Activated naive CD8-positive, alpha-beta T cell treated with anti-CD3 and anti-CD28 coated beads for 36 hours (primary cell): ENCODE measurements at places on chromosomes 1 and 21. TPM values are rescaled to one million over a fixed set of nuclear protein-coding genes. Genes with fewer than 3 reads are reported as not detected.

DNA sequence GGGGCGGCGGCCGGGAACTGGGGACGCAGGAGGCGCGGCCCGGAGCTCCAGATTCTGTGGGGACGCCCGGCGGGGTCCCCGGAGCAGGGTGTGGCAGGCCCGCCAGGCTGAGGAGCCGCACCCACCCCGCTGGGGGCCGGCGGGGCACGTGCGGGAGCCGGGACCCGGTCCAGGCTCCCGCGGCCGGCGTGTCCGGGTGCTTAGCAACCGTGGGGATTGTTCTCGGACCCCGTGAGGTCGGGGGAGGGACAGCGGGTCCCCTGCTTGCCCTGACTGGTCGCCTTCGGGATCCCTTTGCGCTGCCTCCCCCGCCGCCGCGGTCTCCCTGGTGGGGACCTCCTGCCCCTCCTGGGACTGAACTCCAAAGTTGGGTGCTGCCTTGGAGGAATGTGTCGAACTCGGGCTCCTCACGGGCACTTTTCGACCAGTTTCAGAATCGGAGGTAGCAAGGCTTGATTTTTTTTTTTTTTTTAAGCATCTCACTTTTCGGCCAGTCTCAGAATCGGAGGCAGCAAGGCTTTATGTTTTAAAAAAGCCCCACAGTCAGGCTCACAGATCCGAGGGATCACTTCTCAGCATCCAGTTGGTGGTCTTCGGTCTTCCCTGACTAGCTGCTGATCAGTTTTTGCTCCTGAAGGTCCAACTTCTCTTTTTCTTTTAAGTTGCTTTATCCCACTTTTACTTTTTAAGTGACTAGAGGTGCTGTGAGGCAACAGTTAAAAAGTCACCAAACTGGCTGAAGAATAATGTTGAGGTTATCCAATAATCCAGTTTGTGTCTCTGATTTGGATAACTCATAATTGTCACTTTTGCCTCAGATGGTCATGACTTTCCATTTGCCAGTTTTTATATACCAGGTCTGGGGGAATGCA is 648 bp downstream of the FAM76A start:
- H3K27me3 ChIP-seq = no peaks in the 10 kb centered on the region
- peak overlapping the region; percentile 81 for H3K4me3 ChIP-seq
- H3K4me1 ChIP-seq = peaks cover 11% of the 10 kb centered on the region
- no peak overlapping the region for H3K27ac ChIP-seq
- DNase-seq = peak; percentile 65

- H3K4me3 ChIP-seq = no peak overlapping the region
- H3K4me1 ChIP-seq = no peaks in the 10 kb centered on the region
- no peak for DNase-seq
- peaks cover 4% of the 10 kb centered on the region for H3K27me3 ChIP-seq
- no peak overlapping the region for H3K27ac ChIP-seq
- no peaks in the 10 kb centered on the region for H3K36me3 ChIP-seq
These were observed 457.0 kb downstream of the USP25 start for GRCh38 chr21:16186742-16187141.

The LORICRIN gene
- total RNA-seq = not detected

The SPRR3 gene
- not detected for total RNA-seq

The SLAMF8 gene
- total RNA-seq = 2.1 TPM

DNA sequence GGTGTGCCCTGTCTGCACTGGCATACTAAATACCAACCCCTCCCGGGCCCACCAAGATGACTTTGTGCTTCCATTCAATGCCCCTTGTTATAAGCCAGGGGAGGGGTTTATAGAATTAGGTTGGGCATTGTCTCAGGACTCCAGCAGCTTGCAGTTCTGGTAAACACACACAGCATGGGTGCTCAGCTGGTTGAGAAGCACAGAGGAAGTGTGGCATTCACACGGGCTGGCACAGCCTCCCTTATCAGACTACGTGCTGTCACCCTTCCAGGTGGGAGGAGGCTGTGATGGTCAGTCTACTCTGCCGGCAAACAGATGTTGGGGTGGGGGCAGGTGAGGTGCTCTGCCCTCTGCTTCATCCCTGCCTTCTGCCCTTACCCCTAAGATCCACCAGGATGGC is 15.0 kb upstream of the SLC6A17 start:
- H3K27ac ChIP-seq = no peak overlapping the region
- no peak overlapping the region for H3K4me3 ChIP-seq
- H3K36me3 ChIP-seq = no peaks in the 10 kb centered on the region
- H3K27me3 ChIP-seq = peaks cover 46% of the 10 kb centered on the region

The BLACAT1 gene
- 0.12 TPM for total RNA-seq

DNA sequence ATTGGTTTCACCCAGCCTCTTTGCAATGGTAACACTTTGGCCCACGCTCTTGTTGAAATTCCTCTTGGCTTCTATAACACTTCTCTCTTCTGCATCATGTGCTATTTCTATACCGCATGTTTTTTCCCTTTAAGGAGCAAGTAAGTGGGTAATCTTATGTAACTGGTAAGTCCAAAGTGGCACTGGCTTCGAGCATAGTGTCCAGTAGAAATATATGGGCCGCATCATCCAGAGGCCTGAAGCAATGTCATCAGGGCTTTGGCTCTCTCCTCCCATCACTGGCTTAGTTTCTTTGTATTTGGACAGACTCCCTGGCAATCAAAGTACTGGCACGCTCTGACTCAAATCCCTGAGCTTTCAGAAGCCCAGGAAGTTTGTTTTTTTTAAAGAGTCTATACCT is 17.5 kb downstream of the CHML start:
- peaks cover 2% of the 10 kb centered on the region for H3K4me1 ChIP-seq
- no peak overlapping the region for H3K4me3 ChIP-seq
- H3K27ac ChIP-seq = no peak overlapping the region
- no peaks in the 10 kb centered on the region for H3K27me3 ChIP-seq
- DNase-seq = no peak

The CLCA4 gene
- total RNA-seq = not detected

GRCh38 chr21:15986277-15986676 is 256.5 kb downstream of the USP25 start:
- peaks cover 3% of the 10 kb centered on the region for H3K27me3 ChIP-seq
- no peak for DNase-seq
- H3K36me3 ChIP-seq = no peaks in the 10 kb centered on the region
- no peaks in the 10 kb centered on the region for H3K4me1 ChIP-seq

DNA sequence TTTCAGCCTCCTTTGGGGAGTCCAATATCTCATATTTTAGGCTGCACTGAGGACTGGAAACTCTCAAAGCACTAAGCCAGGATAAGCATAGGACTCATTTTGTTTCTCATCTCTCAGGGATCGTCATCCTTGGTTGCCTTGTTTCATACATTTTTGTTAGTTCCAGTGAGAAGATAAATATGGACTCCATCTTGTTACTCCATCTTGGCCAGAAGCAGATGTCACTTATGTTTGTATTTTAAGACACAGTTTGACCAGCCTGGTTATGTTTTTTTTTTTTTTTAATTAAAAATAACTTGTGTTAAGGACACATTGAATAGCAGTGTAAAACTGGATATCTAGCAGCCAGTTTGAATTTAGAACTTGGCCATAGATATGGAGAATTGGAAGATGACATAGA is 34.7 kb downstream of the DISP3 start:
- H3K4me3 ChIP-seq = no peak overlapping the region
- H3K27me3 ChIP-seq = no peaks in the 10 kb centered on the region
- no peaks in the 10 kb centered on the region for H3K36me3 ChIP-seq
- no peak for DNase-seq
- H3K4me1 ChIP-seq = no peaks in the 10 kb centered on the region

GRCh38 chr1:31872658-31873636 is 57.1 kb upstream of the SPOCD1 start:
- H3K4me1 ChIP-seq = peaks cover 19% of the 10 kb centered on the region
- H3K4me3 ChIP-seq = no peak overlapping the region
- H3K27me3 ChIP-seq = no peaks in the 10 kb centered on the region

DNA sequence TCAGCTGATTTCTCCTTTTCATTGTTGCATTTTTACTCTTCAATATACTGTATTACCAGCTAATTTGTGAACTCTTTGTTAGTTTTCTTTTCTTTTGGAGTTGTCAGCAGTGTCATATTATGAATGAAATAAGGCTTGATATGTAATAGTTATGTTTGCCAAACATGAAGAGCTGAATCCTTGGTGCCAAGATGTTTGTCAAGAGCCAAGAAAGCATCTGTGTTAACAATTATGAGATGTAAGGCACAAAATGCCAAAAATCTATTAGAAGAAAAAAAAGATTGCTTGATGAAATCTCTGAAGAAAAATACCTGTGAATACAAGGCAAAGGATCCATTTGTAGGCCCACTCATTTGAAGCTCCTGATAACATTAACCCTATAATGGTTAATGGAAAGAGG is 48.4 kb upstream of the RNPC3 start:
- no peak overlapping the region for H3K4me3 ChIP-seq
- no peaks in the 10 kb centered on the region for H3K4me1 ChIP-seq
- peaks cover 9% of the 10 kb centered on the region for H3K27me3 ChIP-seq
- DNase-seq = no peak

The TFF2 gene
- not detected for total RNA-seq

The PTPN7 gene
- total RNA-seq = 317 TPM

DNA sequence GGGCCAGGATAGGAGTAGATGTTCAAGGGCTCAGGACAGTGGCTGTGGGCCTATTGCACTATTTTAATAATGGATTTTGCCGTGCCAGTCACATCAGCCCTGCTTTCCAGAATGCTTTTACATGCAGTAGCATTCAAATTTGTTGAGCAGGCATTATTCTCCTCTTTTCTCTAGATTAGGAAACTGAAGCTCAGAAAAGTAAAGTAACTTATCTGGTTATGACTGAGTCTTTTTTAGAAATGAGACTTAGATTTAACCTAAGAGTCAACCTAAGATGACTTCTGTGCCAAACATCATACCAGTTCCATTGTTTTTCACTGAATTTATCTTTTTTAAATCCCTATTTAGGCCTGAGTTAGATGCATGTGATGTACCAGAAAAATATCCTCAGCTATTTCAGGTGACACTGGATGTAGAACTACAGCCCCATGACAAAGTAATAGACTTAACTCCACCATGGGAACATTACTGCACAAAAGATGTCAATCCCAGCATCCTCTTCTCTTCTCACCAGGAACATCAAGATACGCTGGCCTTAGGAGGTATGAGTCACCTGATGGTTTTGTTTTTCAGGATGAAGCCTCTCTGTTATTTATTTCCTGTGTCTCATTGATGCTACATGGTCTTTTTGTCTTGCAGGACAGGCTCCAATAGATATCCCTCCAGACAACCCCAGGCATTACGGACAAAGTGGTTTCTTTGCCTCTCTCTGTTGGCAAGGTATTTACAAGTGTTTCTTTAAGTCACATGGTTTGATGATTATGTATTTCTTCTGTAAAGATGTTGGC is 31.4 kb upstream of the LEPR start:
- no peak overlapping the region for H3K27ac ChIP-seq
- H3K4me3 ChIP-seq = no peak overlapping the region
- peaks cover 9% of the 10 kb centered on the region for H3K36me3 ChIP-seq
- H3K4me1 ChIP-seq = peaks cover 20% of the 10 kb centered on the region

- DNase-seq = no peak
- no peak overlapping the region for H3K27ac ChIP-seq
- no peaks in the 10 kb centered on the region for H3K36me3 ChIP-seq
- no peaks in the 10 kb centered on the region for H3K4me1 ChIP-seq
- H3K27me3 ChIP-seq = no peaks in the 10 kb centered on the region
- H3K4me3 ChIP-seq = no peak overlapping the region
These were observed 142.9 kb downstream of the LRRC7 start for GRCh38 chr1:69710484-69711189.

The CD5L gene
- total RNA-seq = not detected

GRCh38 chr21:16258844-16259611 is 529.2 kb downstream of the USP25 start:
- no peaks in the 10 kb centered on the region for H3K36me3 ChIP-seq
- H3K27me3 ChIP-seq = no peaks in the 10 kb centered on the region
- no peak overlapping the region for H3K27ac ChIP-seq
- no peaks in the 10 kb centered on the region for H3K4me1 ChIP-seq
- no peak for DNase-seq
- H3K4me3 ChIP-seq = no peak overlapping the region

The FMO4 gene
- 2.7 TPM for total RNA-seq

- peaks cover 7% of the 10 kb centered on the region for H3K4me1 ChIP-seq
- no peak overlapping the region for H3K27ac ChIP-seq
- no peaks in the 10 kb centered on the region for H3K36me3 ChIP-seq
- H3K4me3 ChIP-seq = no peak overlapping the region
- H3K27me3 ChIP-seq = no peaks in the 10 kb centered on the region
- DNase-seq = no peak
These were observed 74.5 kb downstream of the NPHP4 start for GRCh38 chr1:5917591-5918274.

DNA sequence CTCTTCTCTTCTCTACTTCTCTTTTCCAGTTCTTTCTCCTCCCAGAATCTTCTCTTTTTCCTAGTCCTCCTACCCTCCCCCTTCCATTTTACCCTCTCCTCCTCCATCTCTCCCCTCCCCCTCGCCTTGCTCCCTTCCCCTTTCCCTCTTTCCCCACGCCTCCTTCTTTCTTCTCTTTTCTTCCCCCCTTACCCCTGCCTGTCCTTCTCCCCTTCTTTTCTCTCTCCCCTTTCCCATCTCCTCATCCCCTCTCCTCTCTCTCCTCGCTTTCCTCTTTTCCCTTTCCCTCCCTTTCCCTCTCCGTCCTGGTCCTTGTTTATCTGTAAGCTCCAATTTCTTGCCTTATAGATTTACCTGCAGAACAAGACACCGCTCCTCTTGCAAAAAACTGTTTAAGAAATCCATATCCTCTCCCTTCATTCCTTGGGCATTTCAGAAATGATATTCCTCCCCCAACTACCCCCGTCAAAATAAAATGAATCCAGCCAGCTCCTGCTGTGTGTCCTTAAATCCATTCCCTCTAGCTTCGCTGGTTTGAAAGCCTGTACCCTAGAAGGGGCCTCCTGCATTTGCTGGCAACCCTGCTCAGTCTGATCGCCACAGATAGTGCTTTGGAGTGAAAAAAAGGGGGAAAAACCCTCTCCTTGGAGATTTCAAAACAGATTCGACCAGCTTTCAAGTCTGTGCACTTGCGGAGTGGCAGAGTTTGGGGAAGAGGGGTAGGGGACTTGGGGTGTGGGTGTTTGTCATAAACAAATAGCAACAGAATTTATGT is 89.4 kb downstream of the PAPPA2 start:
- no peak for DNase-seq
- no peaks in the 10 kb centered on the region for H3K4me1 ChIP-seq
- H3K27me3 ChIP-seq = peaks cover 44% of the 10 kb centered on the region
- H3K4me3 ChIP-seq = no peak overlapping the region
- peaks cover 2% of the 10 kb centered on the region for H3K36me3 ChIP-seq
- no peak overlapping the region for H3K27ac ChIP-seq

GRCh38 chr1:96927125-96927524 is 205.5 kb downstream of the PTBP2 start:
- no peak overlapping the region for H3K4me3 ChIP-seq
- H3K4me1 ChIP-seq = no peaks in the 10 kb centered on the region
- peaks cover 9% of the 10 kb centered on the region for H3K27me3 ChIP-seq

The YIPF1 gene
- 16.5 TPM for total RNA-seq

GRCh38 chr1:248831842-248832241 is 6.1 kb upstream of the SH3BP5L start:
- peaks cover 6% of the 10 kb centered on the region for H3K4me1 ChIP-seq
- no peak for DNase-seq
- H3K27ac ChIP-seq = no peak overlapping the region
- H3K27me3 ChIP-seq = peaks cover 4% of the 10 kb centered on the region
